ENCODE measurements at places on chromosomes 3 and 15. TPM values are rescaled to one million over a fixed set of nuclear protein-coding genes. Genes with fewer than 3 reads are reported as not detected.

PLA2G4B gene
- total RNA-seq: 0.16 TPM

LMLN gene
- 7.2 TPM for total RNA-seq

NR1I2 gene
- total RNA-seq: under 0.01 TPM

B3GALNT1 gene
- 34.8 TPM for total RNA-seq

ATR gene
- total RNA-seq: 14.2 TPM

TMC3 gene
- not detected for total RNA-seq

AADAC gene
- 0.32 TPM for total RNA-seq

ZBED2 gene
- not detected for total RNA-seq

CRELD1 gene
- 18.6 TPM for total RNA-seq

ISLR gene
- total RNA-seq: 0.06 TPM

AGBL1 gene
- not detected for total RNA-seq

SV2B gene
- total RNA-seq: 0.65 TPM

RPL29 gene
- total RNA-seq: 529 TPM

FES gene
- total RNA-seq: 97.1 TPM

DALRD3 gene
- 31.6 TPM for total RNA-seq

FILIP1L gene
- total RNA-seq: 104 TPM

MASP1 gene
- total RNA-seq: 0.19 TPM

C3orf70 gene
- total RNA-seq: 1.8 TPM

LRRC2 gene
- under 0.01 TPM for total RNA-seq

EIF4E3 gene
- total RNA-seq: 1.9 TPM

ZNF502 gene
- 2.3 TPM for total RNA-seq

DAZL gene
- total RNA-seq: not detected

PSTPIP1 gene
- total RNA-seq: not detected

WDR72 gene
- total RNA-seq: not detected

EOGT gene
- total RNA-seq: 59.7 TPM

GCSAM gene
- not detected for total RNA-seq

C15orf62 gene
- 1.6 TPM for total RNA-seq

TMEM45A gene
- 0.97 TPM for total RNA-seq

PPM1L gene
- total RNA-seq: 0.88 TPM

CAND2 gene
- 2.8 TPM for total RNA-seq

MME gene
- 13.9 TPM for total RNA-seq

POLR2M gene
- total RNA-seq: 239 TPM

SLC27A2 gene
- total RNA-seq: 0.16 TPM

RARB gene
- 18.5 TPM for total RNA-seq

STRIT1 gene
- not detected for total RNA-seq

Data from bladder microvascular endothelial cell (primary cell).